ENCODE measurements at places on chromosomes 1 and 21.

GRCh38 chr1:219149009-219149577, 24.6 kb upstream of the LYPLAL1 start:
- no peak for DNase-seq

- DNase-seq: no peak
These were observed 3.3 kb downstream of the DLGAP3 start for GRCh38 chr1:34926156-34926555.

DNA sequence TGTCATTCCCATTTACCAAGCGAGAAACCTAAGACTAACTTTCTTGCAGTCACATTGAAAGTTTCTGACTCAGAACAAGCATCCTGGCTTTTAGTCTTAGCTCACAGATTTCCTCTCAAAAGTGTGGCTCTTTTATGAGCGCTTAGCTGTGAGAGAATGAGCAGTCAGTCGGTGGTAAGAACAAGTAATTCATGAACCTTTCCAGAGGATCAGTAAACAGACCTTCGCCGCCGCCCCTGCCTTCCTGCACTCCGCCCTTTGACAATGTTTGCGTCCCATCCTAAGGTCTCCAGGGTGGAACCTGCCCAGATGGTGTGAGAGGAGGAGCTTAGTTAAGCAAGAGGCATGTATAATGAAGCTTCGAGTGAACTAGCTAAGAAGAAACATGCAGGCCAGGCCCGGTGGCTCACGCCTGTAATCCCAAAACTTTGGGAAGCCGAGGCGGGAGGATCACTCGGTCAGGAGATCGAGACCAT, 142.4 kb downstream of the GLUL start:
- no peak for DNase-seq

DNA sequence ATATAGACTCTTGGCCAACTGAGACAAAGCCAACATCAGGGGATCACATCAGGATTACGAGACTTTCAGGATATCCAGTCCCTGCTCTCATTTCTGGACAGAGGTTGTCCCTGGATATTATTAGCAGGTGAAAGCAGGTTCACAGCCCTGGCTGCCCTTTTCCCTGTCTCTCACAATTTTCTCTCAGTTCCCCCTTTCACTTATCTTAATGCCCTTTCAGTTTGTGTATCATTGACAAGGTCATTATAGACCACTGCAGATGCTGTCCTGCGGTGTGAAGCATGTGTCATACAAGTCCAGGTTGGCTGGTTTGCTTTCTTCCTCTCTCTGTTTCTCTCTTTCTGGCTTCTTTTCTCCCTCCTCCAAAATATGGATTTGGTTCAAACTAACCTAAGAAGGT, 2.1 kb upstream of the KLHDC9 start:
- DNase-seq: no peak

- DNase-seq: no peak
These were observed 63.3 kb downstream of the ASH1L start for GRCh38 chr1:155499263-155499662.

GRCh38 chr1:45478121-45478814, 12.7 kb downstream of the TESK2 start:
- DNase-seq: no peak

DNA sequence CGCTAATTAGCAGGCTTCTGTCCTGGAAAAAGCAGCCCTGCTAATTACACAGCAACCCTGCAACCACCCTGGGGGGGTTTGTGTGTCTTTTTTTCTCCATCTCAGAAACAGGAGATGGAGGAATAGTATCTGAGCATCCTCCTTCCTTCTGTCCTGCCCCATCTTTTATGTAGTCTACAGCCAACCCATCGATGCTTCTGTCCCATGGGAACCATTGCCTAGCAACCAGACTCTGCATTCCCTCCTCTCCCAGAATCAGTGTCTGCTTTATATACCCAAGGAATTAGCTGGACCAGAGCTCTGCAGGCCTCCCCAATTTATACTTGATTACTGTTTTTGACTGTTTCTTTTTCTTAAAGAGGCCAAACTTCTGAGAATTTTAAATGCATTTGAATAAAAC, 35.1 kb downstream of the LRRC38 start:
- DNase-seq: no peak

DNA sequence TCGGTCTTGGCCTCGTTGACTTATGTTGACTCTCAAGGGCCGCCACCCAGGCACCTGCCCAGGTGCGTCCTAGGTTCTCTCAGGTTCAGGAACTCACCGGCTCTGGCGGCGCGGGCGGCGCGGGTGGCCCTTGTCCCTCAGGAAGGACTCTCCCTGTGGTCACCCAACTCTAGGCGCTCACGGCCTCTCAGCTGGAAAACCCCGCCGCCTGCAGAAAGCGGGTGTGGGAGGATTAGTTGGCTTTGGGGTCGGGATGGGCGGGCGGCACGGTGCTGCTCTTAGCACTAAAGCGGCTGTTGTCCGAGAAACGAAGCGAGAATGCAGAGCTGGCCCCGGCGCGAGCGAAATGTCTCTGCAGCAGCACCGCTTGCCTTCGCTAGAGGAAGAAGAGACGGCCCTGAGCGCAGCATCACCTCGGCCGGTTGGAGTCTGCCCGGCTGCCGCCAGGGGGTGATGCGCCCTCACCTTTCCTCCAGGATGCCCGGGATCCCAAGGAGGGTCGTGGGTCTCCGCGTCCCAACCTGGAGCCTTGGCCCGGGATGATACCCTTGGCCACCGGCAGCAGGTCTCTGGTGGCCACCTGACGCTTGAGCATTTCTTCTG, 8.1 kb upstream of the TADA1 start:
- no peak for DNase-seq

- no peak for DNase-seq
These were observed 2.9 kb upstream of the SLC2A7 start for GRCh38 chr1:9028921-9029705.

DNA sequence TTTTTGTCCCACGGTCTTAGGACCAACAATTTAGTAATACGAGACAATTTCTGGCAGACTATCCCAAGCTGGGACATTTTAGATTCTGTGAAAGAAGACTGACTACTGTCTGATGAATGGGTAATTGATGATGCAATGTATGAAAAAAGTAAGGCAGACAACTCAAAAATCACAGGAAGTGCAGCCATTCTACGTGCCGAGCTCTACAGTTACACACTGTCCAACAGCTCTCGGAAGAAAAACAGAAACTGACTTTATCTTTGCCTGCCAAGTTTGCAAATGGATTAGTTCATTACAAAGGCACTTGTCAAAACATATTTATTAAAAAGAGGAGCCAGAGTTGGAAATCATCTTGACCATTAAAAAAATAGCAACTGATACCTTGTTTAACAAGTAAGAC, 31.3 kb downstream of the ZBTB8B start:
- DNase-seq: no peak

DNA sequence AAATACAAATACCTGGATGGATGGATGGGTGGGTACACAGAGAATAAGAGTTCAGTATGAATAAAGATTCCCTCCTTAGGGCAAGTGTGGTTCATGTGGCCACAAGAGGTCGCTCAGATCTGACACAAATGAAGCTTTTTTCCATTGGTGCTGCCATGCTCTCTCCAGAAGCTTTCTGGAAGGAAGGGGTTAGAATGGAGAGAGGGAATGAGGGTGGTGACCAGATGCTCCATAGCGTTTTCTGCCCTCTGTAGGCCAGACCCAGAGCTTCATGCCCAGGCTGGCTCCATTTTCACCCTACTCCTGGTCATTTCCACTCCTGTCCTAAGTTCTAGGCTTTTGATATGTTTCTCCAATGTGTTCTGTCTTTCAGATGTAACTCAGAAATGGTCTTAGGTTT, 3.3 kb upstream of the FCRL6 start:
- DNase-seq: peak; percentile 18

DNA sequence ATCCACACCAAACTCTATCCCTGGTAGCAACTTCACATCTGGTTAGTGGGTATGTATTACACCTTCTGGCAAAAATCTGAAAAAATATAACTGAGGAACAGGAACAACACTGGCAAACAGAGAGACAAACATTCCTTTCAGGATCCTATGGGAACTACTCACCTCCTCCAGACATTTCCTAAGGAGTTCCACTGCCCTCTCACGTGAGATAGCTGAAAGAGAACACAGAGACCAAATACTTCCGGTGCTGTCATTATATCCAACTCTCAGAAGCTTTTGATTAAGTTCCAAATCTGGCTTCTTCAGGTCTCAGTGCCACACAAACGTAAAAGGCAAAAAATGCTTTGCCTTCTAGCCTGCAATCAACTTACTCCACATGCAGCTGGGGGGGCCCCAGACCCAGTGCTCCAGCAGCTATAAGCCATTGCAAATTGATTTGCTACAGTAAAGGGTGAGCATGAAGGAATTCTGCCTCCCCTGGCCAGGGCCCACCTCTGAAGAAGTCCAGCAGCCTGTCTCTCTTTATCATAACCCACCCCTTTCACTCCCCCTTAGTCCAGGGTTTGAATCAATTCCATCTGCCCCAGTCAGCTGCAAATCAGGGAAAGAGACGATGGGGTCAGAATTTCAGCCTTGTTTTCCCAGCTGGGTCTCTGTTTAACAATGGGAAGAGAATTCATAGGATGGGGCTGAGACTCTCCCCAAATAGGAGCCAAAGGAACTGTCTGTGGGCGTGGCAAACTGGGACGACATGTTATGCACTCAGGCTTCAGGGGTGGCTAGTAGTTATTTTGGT, 32.2 kb downstream of the TFAP2E start:
- no peak for DNase-seq

GRCh38 chr1:107294686-107295085, 153.8 kb downstream of the NTNG1 start:
- no peak for DNase-seq

- no peak for DNase-seq
These were observed 54.0 kb downstream of the OLFML3 start for GRCh38 chr1:114033216-114033706.

DNA sequence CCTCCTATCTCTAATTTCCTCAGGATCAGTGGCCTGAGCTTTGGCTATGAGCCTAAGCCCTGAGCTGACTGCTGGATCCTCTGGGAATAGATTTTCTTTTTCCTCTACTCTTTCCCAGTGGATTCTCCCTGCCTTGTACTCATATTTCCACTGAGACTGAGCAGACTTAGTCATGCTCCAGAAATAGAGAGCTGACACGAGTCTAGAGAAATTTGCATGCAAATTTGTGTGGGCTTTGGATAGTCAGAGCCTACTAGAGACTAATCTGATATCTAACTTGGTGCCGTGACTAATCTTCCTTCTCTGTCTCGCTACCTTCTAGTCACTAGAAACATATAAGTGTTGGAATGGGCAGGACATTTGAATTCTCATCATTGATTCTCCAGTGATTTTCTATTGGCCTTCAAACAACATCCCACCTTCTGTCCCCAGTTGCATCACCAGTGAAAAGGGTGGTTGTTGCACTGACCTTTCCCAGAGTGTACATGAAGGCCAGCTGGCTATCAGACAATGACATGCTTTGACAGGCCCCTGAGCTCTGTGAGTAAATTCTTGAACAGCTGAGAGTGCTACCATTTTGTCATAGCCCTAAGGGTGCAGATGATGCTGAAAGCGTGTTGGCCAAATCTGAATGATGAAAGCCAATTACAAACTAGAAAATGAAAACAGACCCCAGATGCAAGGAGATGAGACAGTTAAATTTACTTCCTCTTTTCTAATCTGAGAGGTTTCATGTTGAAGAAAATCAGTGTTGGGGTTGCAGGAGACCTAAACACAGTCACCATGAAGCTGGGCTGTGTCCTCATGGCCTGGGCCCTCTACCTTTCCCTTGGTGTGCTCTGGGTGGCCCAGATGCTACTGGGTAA, at the start of gene FCRLA:
Gene FCRLA, plus strand, starts transcription at position 748 of the 866 bp plus-strand sequence. Its CDS starts 36 bp downstream, at position 784.
- DNase-seq: no peak
